ENCODE measurements at places on chromosomes 1 and 21.

- DNase-seq: no peak
Measured at GRCh38 chr21:33747420-33747819, 105.1 kb downstream of the ITSN1 start.

DNA sequence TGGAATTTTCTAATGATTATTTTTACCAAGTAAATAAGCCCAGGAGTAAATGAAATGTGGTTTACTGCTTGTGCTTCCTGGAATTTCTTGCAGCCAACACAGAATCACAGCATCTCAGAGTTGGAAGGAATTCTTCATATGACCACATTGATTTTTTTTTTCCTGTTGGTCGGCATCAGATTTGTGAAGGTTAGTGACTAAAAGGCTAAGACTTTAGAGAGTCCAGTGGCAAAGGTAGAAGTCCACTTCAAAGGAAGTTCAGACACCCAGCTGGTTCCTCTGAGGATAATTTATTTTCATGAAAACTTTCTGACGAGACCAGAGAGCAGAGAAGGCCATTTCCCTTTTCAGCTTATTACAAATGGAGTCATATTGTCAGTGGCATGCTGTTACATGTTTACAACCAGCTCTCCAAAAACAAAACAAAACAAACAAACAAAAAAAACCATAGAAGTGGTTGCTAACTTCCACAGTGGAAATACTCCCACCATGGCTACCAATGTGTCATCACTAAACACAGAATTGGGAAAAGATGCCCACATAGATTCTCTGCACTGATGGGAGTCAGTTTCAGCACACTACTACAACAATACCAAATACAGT, 77.2 kb upstream of the CDC42BPA start:
- DNase-seq: no peak

DNA sequence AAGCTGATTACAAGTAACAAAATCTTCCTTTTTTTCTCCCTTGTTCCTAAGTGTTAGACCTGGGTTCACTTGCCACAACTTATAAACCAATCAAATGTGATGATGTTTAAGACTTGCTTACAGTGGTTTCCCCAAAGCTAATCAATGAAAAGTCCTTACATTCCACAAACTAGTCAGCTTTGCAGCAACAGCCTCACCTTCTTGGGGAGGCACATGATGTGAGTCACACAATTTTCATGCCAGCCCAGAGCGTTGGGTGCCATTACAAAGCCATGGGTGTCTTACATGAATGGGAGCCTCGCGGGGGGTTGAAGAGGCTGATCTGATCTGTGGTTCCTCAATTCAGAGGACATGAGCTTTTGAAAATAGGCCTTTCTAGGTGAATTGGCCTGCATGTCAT, 91.6 kb upstream of the UBE2U start:
- no peak for DNase-seq

DNA sequence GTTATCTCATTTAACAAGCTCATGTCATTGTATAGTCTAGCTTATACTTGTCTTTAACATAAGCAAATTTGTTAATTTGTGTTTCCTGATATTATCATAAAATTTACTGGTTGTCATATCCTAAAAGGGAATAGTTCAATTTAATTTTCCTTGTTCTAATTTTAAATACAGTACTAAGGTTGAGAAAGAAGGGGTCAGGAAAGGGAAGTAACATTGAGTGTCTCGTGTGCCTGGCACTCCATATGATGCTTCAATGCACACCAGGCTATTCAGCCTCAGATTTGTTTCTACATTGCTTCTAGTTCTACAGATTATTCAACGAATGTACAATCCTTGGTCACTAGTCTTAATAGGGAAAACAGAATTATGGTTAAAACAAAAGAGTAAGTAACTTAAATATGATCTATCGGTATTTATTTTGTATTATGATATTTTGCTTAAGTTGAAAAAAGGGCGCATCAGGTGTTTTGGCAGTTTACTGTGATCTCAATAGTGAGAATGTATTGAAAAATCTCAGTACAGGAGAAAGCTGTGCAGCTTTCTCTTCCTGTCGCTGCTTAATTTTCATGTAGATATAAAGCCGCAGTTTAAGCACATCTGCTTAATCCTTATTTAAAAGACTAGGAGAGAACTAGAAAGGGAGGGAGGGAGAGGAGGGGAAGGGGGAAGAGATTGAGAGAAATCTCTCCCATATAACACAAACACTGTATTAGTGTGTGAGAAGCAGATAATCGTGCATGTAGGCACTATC, 13.0 kb downstream of the PTPRC start:
- no peak for DNase-seq

DNA sequence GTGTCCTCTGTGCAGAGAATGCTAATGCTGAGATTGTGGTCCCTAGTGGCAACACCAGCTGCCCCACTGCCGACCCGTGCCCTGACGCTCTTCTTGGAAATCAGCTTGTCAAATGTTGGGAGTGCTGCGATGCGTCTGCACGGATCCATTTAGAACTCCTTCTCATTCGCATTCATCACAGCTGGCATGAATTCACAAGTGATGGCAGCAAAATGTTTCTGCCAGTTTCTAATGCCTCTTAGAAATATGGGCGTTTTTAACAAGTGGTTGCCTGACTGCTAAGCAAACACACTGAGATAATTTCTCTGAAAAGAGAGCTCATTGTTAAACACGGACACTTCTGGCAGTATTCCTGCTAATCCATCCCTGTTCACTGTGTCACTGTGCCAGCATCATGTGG, 131.9 kb upstream of the KCNJ6 start:
- DNase-seq: no peak

DNA sequence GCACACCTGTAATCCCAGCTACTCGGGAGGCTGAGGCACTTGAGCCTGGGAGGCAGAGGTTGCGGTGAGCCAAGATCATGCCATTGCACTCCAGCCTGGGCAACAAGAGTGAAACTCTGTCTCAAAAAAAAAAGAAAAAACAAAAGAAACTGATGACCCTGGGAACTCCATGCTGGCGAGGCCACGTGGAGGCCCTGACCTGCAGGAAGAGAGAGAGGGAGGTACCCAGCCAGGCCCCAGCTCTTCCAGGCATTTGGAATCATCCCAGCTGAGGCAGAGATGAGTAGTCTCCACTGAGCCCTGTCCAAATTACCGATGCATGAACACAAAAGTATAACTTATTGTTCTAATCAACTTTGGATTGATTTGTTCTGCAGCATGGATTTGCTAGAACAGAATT, 132.0 kb upstream of the ZBTB40 start:
- no peak for DNase-seq
